Ascending aorta (tissue), 2 donors: ENCODE measurements at places on chromosomes 13 and 19. TPM values are rescaled to one million over a fixed set of nuclear protein-coding genes. Genes with fewer than 3 reads are reported as not detected.
A peak's percentile ranks its signal among the peaks of the same experiment; 100 is the strongest.

Gene KPTN
- total RNA-seq = 26.0 TPM

Gene CEBPG
- total RNA-seq = 21.9 TPM

Gene TMEM145
- not detected for total RNA-seq

DNA sequence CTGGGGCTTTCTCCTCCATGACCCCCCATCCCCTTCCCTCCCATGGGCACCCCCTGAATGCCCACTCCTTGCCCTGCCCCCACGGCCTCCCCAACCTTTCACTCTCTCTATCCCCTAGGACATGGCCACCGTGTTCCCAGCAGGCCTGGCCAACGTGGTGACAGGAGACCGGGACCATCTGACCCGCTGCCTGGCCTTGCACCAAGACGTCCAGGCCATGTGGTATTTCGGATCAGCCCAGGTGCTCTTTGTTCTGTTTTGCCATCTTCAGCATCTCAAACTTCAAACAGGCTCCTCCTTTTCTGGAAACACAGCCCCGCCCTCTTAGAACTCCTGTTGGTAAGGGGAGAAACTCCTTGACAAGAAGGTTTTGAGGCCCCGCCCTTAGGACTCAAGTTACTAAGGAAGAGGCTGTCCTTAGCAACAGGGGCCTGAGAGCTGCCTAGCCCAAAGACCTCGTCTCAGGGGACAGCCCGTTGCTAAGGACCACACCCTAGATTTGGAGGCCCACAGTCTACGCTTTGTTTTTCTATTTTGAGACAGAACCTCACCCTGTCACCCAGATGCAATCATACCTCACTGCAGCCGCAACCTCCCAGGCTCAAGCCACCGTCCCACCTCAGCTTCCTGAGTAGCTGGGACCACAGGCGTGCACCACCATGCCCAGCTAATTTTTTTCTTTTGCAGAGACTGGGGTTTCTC, 5.1 kb upstream of the FLT3LG start:
- H3K27me3 ChIP-seq = no peaks in the 10 kb centered on the region
- DNase-seq = no peak
- H3K4me3 ChIP-seq = no peak overlapping the region
- no peaks in the 10 kb centered on the region for H3K4me1 ChIP-seq

DNA sequence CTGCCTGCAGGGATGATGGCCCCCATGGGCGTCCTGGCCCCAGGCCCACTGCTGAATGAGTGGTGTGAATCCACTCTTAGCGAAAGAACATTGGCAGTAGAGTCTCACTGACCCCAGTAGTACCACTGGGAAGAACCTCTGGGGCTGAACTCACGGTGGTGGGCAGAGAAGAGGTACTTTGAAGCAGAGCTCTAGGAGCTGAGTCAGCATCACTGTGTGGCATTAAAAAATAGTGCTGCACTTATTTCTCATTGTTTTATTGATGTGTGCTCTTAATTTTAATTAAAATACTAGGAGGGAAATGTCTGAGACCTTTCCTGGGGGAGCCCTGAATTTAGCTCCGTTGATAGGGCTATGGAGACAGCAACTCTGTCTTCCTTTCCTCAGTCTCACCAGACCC, 61.3 kb downstream of the CBY2 start:
- H3K27ac ChIP-seq = no peak overlapping the region
- H3K27me3 ChIP-seq = no peaks in the 10 kb centered on the region
- no peaks in the 10 kb centered on the region for H3K4me1 ChIP-seq
- no peaks in the 10 kb centered on the region for H3K36me3 ChIP-seq

GRCh38 chr19:8423817-8424223, 10.7 kb downstream of the MARCHF2 start:
- peak overlapping the region; percentile 23 for H3K4me3 ChIP-seq
- peak; percentile 98 for DNase-seq
- H3K4me1 ChIP-seq = no peaks in the 10 kb centered on the region

DNA sequence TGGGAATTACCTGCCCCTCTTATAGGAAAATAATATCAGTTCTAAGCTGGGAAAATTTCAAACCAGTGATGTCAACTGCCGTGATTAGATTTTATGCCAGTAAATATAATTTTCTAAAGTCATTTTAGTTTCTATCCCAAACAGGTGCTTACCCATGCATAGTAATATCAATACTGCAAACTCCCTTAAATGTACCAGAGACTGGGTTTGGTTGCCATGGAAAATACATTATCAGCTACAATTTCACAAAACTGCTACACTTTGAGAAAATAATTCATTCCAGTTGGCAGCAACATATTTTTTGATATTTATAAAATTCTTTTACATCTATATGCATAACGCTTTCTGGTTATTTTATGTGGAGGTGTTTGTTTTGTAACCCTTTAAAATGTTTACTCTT, 143.5 kb downstream of the SLC7A1 start:
- no peaks in the 10 kb centered on the region for H3K27me3 ChIP-seq
- H3K4me1 ChIP-seq = no peaks in the 10 kb centered on the region
- no peak for DNase-seq
- no peak overlapping the region for H3K4me3 ChIP-seq

GRCh38 chr13:31069808-31070534, 91.7 kb downstream of the HSPH1 start:
- no peak overlapping the region for H3K4me3 ChIP-seq
- DNase-seq = no peak
- no peaks in the 10 kb centered on the region for H3K27me3 ChIP-seq
- H3K4me1 ChIP-seq = no peaks in the 10 kb centered on the region
- H3K36me3 ChIP-seq = no peaks in the 10 kb centered on the region

GRCh38 chr13:94384231-94384905, 95.1 kb downstream of the DCT start:
- DNase-seq = no peak
- H3K36me3 ChIP-seq = no peaks in the 10 kb centered on the region
- no peak overlapping the region for H3K27ac ChIP-seq

GRCh38 chr19:31334849-31335624, 14.2 kb downstream of the TSHZ3 start:
- H3K4me1 ChIP-seq = no peaks in the 10 kb centered on the region
- DNase-seq = peak; percentile 13
- H3K27ac ChIP-seq = no peak overlapping the region
- H3K27me3 ChIP-seq = no peaks in the 10 kb centered on the region
- no peaks in the 10 kb centered on the region for H3K36me3 ChIP-seq

DNA sequence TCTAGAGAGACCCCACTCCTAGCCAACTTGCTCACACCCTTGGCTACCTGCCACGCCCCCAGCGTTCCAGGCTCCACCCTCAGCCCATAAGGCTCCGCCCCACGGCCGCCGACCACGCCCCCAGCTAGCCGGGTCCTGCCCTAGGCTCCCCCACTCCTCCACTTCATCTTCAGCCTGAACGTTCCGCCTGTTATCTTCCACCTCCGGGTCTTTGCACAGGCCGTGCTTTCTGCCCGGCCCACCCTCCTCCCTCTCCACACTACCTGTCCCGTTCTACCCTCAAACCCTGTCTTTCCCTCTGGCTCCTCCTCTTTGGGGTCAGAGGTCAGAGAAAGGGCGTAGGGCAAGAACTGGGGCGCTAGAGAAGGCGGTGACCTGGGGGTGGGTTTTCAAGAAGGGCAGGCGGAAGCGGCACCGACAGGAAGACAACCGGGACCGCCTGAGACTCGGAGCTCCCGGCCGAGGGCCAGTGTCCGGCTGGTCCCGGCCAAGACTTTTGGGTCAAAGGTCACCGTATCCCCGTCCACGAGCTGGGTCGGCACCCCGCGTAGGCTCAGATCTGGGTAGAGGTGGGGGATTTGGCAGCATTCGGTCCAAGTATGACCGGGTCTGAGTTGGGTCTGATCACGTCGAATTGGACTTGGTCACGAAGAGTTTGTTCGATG, 2.2 kb downstream of the PDE4C start:
- H3K36me3 ChIP-seq = no peaks in the 10 kb centered on the region
- DNase-seq = no peak
- H3K27me3 ChIP-seq = peaks cover 13% of the 10 kb centered on the region
- H3K4me3 ChIP-seq = peak overlapping the region; percentile 54
- H3K27ac ChIP-seq = no peak overlapping the region
- peaks cover 15% of the 10 kb centered on the region for H3K4me1 ChIP-seq

DNA sequence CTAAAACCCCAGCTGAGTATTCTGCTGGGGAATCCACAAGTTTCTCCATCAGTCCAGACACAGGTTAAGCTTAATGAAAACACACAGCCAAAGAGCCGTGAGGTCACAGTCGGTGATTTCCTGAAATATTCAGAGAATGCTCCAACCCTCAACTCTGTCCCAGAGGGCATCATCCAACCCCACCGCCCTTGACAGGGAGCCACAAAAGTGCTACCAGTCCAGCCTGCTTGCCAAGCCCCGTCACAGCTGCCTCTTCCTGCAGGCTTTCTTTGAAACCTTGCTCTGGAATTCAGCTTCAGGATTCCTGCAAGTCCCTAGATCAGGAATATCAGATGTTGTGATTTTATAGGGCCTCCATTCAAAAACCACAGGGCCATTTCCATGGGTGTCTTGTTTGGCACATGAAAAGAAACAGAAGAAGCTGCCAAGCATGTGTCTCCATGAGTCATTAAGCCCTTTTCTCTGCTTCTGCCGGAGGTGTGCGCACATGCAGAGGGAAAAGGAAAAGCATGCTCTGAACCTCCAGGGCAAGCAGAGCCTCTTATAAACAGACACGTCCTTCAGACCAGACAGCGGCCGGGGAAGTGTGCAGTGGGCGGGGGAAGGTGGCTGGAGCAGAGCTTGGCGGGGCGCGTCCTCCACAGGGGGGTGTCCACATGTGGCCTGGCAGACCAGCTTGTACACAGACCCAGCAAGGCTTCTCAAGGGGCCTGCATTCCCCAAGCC, 164.7 kb downstream of the KATNAL1 start:
- H3K4me1 ChIP-seq = no peaks in the 10 kb centered on the region
- no peaks in the 10 kb centered on the region for H3K36me3 ChIP-seq
- H3K27ac ChIP-seq = no peak overlapping the region
- no peak overlapping the region for H3K4me3 ChIP-seq

DNA sequence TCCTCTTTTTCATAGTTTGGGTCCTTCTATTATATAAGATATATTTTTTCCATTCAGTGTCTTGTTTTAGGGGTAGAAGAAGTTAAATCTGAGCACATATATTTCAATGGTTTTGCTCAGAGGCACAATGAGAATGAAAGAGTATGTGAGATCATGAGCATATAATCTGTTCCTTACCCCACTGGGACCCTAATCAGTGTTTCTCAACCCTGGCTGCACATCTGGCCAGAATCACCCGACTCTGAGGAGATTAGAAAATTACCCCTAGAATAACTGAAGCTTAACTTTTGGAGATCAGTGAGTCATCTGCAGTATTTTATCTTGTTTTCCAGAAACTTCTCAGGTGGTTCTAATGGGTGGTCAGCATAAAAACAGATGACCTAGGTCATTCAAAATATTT, 782 bp downstream of the CYSLTR2 start:
- H3K4me1 ChIP-seq = no peaks in the 10 kb centered on the region
- H3K36me3 ChIP-seq = no peaks in the 10 kb centered on the region
- DNase-seq = no peak
- no peak overlapping the region for H3K27ac ChIP-seq

- no peaks in the 10 kb centered on the region for H3K4me1 ChIP-seq
- H3K4me3 ChIP-seq = no peak overlapping the region
- no peak overlapping the region for H3K27ac ChIP-seq
- no peak for DNase-seq
- no peaks in the 10 kb centered on the region for H3K36me3 ChIP-seq
- no peaks in the 10 kb centered on the region for H3K27me3 ChIP-seq
Measured at GRCh38 chr19:44512326-44513298, 12.3 kb upstream of the ZNF180 start.
